AG10803 (cell line): ENCODE measurements at places on chromosomes 5 and 9.

DNA sequence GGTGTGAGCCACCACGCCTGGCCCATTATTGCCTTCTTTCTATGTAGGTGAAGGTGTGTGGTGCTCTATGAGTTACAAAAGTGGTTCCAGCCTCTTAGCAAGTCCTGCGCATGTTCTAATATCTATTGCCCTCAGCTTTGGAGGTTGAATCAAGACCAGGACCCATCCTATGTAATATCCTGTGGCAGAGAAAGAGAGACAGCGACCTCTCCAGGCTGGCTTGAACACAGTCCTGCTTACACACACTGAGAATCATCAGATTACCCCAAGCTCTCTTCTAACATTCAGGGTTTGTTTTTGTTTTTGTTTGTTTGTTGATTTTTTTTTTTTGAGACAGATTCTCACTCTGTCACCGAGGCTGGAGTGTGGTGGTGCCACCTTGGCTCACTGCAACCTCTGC, 94.7 kb upstream of the OSMR start:
- DNase-seq: no peak

DNA sequence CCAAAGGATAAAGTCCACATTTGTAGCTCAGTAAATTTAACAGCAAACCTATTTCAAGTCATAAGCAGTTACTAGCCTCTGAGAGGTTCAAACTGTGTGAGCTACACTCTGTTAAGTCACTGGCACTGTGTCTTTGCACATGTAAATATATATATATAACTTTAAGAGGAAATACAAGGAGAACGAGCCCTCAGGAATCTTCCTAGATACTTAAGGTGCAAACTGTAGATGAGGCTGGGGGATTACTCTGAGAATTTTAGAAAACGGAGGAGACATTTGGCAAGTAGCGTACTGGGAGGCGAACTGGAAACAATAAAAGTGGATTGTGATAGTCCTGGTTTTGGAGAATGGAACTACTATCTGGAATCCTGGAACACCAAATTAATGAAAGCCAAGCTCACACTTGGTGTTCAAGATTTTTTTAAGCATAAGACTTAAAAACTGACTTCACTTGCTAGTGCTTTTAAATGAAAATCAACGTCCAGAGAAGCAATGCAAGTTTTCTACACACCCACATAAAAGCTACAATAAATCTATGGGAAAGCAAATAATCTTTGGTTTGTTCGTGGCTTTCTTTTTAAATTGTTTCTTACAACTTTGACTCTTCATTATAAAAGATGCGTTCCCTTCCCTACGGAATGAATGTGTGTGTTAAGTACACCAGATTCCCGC, 1057.0 kb upstream of the DMAC1 start:
- DNase-seq: no peak

DNA sequence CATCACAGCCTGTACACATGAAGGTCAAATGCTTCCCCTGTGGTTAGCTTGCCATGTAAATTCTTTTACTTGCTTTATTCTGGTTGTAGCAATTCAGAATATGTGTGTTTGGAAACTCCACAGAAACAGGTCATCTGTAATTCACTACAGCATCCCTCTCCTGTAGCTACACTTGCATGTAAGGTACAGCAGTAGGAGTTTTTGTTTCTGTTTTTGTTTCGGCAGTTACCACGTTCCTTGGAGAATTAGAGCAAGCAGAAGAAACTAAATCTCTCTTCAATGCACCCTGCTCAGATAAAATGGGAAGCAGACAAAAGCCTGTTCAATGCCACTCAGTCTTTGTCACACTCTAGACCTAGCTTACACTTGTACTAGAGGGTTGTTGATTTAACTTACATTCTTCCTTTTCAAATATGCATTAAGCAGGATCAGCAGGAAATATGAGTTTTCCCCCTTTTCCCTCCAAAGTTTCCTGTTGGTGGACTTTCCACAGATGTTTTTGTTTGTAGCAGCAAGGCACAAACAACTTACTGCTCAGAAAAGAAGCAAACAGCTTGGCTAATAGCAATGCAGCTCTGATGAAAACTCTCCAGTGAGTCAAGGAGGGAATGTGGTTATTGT, 80.9 kb downstream of the YIPF5 start:
- peak; percentile 48 for DNase-seq

DNA sequence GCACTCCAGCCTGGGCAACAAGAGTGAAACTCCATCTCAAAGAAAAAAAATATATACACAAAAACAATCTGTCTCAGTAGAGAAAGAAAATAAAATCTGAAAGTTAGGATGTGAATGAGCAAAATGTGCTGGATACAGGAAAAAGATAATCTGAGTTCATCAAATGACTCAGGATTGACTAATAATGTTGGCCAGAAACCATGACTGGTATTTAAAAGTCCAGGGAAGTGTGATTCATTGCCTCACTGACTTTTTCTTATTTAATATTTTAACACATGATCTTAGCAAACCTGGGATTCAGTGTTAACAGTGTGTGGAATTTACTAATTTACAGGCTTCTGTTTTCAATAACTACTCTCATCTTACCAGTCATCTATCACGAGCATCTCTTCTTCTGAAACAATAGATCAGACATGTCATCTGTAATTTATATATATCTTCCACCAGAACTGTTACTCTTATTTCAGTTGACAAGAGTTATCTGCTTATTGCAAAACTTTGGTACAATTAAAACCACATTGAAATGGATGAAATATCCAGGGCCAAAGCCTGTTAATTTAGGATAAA, 256.7 kb downstream of the CDH12 start:
- peak; percentile 53 for DNase-seq
